NCI-H446 treated with DMSO at 0.1 percent for 48 hours (cell line): ENCODE measurements at places on chromosomes 4 and X.

- no peak for DNase-seq
Observed at GRCh38 chrX:42751573-42751972, 26.4 kb downstream of the PPP1R2C start.

- DNase-seq, result no peak
Observed at GRCh38 chr4:177737387-177737940, 295.2 kb upstream of the AGA start.

DNA sequence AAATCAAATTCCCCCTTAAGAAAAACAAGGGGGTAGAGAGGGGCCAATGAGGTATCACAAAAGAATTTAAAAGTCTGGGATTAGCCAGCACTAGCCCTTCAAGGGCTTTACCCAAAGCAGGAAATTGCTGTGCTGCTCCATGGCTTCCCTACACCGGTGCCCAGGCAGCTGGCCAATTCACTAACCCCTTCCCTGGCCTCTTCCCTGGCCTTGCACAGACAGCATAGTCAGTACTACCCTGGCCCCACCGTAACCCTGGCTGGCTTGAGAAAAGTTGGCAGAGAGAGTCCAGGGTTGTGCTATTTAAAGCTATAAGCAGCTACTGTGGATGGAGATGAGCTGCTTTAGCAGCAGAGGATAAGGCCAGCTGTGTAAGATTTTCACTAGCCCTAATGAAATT, 43.1 kb downstream of the ADAMTS3 start:
- no peak for DNase-seq

DNA sequence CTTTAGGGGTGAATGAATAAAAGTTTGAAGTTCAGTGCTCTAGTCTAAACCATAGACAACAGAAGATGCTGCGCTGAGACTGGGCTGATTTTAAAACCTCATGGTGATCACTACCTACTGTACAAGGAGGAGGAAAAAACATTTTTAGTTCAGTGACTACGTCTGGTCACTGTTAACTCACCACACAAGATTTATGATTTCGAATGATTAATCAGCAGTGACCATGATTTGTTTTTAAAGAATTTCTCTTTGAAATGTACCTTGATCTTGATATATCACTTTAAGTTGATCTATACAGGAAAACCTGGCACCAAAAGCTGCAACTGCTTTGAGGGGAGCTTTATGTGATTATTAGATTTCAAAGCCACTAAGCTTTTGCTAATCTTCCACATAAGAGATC, 286.3 kb downstream of the PDGFC start:
- DNase-seq, result no peak
